ENCODE measurements at places on chromosomes 1 and 21.
A peak's percentile ranks its signal among the peaks of the same experiment; 100 is the strongest.

DNA sequence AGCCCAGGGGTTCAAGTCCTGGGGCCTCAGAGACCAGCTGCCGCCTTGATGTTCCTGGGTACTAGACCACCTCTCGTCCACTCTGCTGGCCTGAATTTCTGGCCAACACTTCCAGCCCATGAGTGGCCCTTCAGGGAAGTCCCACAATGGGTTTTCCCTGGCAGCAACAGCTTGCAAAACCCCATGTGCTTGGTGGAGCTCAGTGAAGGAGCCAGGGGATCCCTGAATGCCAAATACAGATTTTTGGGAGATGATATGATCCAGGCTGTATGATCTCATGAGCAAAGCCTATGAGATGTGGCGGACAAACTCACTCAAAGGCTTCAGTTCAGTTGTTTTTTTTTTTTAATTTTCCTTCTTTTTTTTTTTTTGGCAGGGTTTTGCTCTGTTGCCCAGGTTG lies 9.6 kb upstream of the RASSF5 start:
- DNase-seq: no peak

DNA sequence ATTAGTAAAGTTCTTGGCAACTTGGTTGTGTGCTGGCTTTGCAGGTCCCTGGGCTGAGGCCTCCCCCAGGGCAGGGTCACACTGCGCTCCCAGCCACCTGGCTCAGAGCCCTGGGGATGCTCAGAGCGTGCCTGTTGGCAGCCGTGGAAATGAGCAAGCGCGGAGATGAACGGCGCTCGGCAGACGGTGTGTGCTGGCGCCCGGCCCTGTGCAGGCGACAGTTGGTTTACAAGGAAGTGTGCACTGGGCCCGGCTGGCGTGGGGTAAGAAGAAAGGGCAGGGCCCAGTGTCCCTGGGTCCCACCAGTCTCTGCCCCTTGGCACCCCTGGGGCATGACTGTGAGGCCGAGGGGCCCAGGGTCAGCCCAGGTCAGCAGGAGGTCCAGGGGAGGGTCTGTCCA lies 25.7 kb upstream of the PEX10 start:
- no peak for DNase-seq

DNA sequence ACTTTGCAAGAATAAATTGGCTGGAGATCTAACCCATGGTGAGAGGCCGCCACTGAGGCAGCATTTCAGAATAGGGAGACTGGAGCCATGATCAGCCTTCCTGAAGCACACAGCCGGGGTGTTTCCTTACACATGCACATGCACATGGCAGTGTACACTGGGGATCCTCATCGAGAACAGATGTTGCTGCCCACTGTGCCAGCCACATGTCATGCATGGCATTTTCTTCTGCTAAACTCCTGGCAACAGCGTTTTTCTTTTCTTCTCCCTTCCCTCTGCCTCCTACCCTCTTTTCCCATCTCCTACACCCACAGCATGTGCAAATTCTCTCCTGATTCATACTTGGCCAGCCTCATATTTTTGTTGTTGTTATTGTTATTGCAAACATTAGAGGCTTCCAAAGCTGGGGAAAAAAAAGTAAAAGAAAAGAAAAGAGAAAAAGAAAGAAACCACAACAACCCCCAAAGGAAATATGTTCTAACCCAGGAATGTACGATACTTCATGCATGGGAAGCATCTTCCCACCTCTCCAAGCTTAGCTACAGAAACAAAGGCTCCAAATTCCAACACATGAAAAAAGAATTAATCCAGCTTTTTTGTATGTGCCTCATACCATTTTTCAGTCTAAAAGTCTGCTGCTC lies 344.0 kb downstream of the ASTN1 start:
- no peak for DNase-seq

DNA sequence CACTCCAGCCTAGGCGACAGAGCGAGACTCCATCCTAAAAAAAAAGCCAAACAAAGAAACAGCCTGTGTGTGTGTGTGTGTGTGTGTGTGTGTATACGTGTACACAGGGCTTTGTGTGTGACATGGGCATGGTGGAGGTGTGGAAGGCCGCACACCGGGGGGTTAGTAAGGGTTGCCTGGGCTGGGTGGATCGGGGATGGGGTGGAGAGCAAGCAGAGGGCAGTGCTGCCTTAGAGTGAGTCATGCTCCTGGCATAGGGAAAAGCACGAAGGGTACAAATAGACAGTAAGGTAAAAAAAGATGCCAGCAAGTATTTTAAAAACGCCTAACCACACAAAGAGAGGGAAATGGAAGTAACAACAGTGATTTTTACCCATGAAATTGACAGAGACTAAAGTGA lies 6.2 kb downstream of the PRMT2 start:
- DNase-seq: no peak

DNA sequence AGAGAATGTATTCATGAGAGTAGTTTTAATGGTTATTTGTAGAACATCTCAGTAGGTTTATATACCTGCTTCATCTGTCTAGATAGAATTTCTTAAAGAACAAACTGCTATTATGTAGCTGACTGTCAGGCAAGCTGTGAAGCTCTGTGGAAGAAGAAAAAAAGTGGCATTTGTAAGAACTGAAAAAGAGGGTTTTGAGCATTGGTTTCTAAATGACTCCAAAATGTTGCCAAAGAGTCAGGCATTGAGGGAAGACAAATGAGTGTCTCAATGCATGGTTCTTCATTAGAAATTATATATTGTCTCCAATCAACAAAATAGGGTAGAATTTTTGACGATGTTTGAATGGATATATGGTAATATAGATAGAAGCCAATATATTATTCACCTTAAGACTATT lies 1276.1 kb downstream of the KCNT2 start:
- DNase-seq: no peak

- no peak for DNase-seq
These were observed 661 bp downstream of the GBP4 start for GRCh38 chr1:89198081-89198480.

GRCh38 chr1:66642992-66643391 lies 109.0 kb downstream of the SGIP1 start:
- no peak for DNase-seq

DNA sequence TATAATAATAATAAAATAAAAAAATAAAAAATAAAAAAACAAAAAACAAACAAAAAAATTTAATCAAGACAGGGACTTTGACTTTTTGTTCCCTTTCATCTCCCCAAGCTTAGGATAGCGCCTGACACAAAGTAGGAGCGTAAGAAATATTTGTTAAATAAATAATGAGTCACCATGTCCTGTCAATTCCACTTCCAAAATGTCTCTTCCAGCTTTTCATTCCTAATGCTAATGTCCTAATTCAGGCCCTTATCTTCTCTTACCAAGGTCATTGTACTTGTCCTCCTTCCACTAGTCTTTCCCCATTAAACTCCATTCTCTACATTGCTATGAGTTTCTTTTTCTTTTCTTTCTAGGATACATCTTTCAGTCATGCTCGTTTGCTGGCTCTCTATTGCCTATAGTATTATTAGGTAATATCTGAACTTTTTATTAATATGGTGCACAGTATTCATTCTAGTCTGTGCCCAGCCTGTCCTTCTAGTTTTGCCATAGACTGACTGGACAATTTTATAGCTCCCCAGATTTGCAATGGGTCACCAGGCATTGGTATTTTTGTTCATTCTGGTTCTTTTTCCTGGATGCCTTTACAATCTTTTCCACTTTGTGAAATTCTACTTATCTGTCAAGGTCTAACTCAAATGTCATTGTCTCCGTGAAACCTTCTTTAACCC lies 11.4 kb downstream of the NEXN start:
- DNase-seq: no peak

DNA sequence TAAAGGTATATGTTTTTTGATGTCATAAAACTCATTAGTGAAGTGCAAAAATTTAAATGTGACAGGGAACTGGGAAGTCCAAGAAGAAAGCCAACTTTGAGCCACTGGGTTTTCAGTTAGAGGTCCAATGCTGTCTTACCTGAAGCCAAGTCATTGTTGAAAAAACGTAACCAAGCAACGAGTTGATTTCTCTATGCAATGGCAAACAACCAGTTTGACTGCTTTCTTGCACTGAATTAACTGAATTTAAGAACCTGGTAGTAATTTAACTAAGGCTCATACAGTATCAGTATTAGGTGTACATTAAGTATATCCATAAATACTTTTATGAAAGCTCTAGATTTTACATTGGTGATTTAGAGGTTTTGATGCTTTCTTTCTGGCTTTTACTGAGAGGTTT lies 20.2 kb upstream of the S1PR1 start:
- no peak for DNase-seq

DNA sequence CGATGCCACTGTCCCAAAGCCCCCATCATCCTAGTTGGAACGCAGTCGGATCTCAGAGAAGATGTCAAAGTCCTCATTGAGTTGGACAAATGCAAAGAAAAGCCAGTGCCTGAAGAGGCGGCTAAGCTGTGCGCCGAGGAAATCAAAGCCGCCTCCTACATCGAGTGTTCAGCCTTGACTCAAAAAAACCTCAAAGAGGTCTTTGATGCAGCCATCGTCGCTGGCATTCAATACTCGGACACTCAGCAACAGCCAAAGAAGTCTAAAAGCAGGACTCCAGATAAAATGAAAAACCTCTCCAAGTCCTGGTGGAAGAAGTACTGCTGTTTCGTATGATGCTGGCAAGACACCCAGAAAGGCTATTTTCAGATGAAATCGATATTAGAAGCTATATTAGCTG lies 8.1 kb downstream of the RHOU start:
- DNase-seq: no peak

DNA sequence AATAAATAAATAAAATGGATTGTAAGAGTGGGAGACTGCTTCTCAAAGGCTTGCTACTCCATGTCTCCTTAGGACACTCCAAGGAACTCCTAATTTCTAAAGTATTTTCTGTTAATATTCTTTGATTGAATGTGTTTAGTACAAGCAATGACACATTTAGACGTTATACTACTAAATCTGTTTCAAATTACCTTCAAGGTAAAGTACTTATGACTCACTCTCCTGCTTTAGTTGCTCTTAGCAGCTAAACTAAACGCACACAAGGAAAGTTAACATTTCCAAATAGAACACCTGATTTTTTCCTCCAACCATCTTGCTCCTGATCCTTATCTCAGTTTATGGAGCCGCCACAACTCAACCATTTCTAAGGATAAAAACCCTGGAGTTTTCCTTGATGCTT lies 969.8 kb upstream of the ADGRL4 start:
- DNase-seq: no peak

DNA sequence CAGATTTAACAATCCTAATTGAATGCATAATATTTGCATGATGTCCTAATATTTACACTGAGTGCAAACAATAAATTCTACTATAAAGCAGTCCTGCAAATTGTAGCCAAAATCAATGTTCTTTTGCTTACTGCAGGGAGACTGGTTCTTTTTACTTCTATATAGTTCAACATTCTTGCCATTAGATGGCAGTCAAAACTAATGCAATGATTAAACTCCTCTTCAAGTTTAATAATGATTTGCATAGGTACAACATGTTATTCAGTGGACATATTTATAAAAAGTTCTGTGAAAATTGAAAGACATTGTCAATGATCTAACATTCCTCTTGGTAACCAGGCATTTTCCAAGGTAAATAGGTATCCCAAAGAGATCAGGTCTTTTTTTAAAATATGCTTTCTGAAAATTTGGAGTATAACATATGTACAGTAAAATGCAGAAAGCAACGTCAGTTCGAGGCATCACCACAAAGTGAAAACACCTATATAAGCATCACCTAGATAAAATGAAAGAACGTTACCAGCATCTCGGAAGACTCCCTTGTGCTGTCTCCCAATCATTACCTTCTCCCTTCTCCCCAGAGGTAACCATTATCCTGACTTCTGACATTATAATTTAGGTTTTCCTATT lies 9.8 kb upstream of the FNBP1L start:
- peak; percentile 41 for DNase-seq

- no peak for DNase-seq
These were observed 6.7 kb downstream of the KHDRBS1 start for GRCh38 chr1:32020339-32020738.

GRCh38 chr1:212359794-212360479 lies 54.7 kb downstream of the PACC1 start:
- DNase-seq: no peak

GRCh38 chr1:74357756-74358155 lies 122.6 kb downstream of the TNNI3K start:
- DNase-seq: no peak

DNA sequence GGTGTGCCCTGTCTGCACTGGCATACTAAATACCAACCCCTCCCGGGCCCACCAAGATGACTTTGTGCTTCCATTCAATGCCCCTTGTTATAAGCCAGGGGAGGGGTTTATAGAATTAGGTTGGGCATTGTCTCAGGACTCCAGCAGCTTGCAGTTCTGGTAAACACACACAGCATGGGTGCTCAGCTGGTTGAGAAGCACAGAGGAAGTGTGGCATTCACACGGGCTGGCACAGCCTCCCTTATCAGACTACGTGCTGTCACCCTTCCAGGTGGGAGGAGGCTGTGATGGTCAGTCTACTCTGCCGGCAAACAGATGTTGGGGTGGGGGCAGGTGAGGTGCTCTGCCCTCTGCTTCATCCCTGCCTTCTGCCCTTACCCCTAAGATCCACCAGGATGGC lies 15.0 kb upstream of the SLC6A17 start:
- DNase-seq: no peak

- DNase-seq: no peak
These were observed 38.4 kb downstream of the IGSF21 start for GRCh38 chr1:18145851-18146618.

- DNase-seq: no peak
These were observed 434.0 kb upstream of the NR5A2 start for GRCh38 chr1:199593475-199593874.

DNA sequence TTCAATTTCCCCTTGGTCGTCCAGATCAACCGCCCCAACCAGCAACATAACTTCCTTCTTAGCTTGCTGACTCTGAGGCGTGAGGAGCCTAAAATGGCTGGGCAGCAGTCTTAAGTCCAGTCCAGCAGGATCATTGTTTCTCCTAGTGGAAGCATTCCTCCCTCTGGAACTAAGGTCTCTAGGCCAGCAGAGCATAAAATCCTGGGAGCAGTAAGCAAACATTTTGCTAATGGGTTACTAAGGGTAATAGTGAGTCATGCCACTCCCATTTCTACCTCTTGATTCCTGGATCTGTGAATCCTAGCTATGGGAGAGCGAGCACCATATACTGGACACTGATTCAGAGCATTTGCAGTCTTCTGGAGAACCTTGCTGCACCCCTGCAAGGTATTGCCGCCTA lies 59.9 kb downstream of the ADSS2 start:
- DNase-seq: no peak

DNA sequence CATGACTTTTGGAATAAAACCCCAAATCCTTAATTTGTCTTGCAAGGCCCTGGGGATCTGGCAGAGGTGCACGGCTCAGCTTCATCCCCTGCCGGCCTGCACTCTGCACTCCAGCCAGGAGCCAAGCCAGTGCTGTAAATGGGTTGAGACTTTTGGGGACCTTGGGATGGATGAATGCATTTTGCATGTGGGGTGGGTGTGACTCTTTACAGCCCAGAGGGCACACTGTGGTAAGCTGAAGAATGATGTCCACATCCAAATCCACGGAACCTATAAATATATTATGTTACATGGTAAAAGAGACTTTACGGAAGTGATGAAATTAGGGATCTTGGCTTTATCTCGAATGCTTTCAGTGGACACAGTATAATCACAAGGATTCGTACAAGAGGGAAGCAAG lies 177.8 kb downstream of the EDEM3 start:
- DNase-seq: no peak
